ENCODE measurements at places on chromosomes 2 and 18.

GRCh38 chr2:240435457-240435947 lies at the start of gene GPC1:
GPC1 (plus strand) TSS chr2:240435663; CDS start chr2:240435919, 256 bp downstream.
- peaks cover 13% of the 10 kb centered on the region for H3K4me1 ChIP-seq
- peak within 1 kb of the TSS; percentile 91 for H3K27ac ChIP-seq
- H3K27me3 ChIP-seq = no peaks in the 10 kb centered on the region
- H3K4me3 ChIP-seq = peak within 1 kb of the TSS; percentile 73
- no peaks in the 10 kb centered on the region for H3K36me3 ChIP-seq

DNA sequence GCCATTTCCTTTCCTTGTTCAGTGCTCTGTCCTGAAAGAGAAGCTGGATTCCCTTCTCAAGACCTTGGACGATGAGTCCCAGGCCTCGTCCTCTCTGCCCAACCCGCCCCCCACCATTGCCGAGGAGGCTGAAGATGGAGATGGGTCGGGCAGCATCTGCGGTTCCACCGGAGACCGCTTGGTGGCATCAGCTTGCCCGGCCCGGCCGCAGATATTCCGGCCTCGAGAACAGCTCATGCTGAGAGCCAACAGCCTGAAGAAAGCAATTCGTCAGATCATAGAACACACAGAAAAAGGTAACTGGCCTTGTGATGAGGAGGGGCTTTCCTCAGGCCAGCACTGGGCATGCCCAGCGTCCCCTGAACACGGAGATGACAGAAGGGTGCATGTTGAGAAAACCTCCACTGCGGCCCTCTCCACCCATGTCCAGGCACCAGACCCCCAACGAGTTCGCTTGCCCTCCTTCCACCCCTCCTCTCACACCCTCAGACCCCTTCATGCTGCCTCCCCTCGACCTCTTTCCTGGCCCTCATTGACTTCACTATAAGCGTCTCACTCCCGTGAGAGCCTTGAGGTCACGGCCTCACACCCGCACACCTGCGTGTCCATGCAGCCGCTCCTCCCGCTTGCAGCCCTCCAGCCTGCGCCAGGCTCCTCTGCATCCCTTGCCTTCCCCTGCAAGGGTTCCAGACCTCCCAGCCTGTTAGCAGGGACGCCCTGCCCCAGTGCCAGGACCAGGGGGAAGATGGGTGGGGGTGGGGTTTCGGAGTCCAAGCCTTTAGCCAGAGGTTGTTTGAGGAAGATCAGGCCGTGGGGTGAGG lies 95.0 kb downstream of the DGKD start:
- H3K36me3 ChIP-seq = peaks cover 6% of the 10 kb centered on the region
- no peaks in the 10 kb centered on the region for H3K4me1 ChIP-seq
- H3K4me3 ChIP-seq = no peak overlapping the region
- no peaks in the 10 kb centered on the region for H3K27me3 ChIP-seq

- H3K27me3 ChIP-seq = no peaks in the 10 kb centered on the region
- H3K36me3 ChIP-seq = no peaks in the 10 kb centered on the region
- H3K4me3 ChIP-seq = no peak overlapping the region
Measured at GRCh38 chr2:151334082-151334815, 23.1 kb upstream of the TNFAIP6 start.

DNA sequence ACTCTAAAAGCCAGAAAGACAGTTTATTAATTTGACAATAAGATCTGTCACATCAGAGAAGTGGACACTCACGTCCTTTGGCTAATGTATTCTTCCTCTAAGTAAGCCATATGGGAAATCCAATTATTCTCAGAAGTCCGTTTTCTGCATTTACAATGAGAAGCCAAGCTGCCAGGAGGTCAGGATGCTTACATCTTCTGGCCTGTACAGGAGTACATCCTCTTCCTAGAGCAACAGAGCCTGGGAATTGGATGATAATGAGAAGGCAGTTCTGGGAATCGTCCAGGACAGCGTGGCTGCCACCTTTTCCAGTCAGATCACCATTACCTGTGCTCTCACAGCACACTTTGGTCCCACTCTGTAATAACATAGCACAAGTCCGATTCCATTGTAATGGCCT lies 5.2 kb downstream of the RAPGEF4 start:
- DNase-seq = no peak
- no peak overlapping the region for H3K4me3 ChIP-seq
- H3K4me1 ChIP-seq = peaks cover 3% of the 10 kb centered on the region
- H3K36me3 ChIP-seq = no peaks in the 10 kb centered on the region

DNA sequence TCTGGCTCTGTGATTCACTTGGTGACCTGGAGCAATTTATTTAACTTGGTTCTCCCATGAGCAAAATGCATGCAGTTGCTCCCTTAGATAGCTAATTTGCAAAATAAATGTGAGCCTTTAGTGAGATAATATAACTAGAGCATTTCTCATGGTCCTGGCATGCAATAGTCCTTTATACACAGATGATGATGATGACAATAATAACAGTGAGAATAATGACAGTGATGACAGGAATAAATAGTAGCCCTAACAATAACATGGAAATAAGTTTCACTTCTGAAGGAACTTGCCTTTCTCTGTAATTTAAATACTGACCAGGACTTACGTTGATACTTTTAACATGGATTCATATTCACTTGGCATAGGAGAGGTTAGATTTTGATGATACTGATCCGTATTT lies 49.2 kb downstream of the LPIN1 start:
- no peaks in the 10 kb centered on the region for H3K4me1 ChIP-seq
- H3K27me3 ChIP-seq = no peaks in the 10 kb centered on the region
- DNase-seq = no peak
- H3K27ac ChIP-seq = no peak overlapping the region
- H3K36me3 ChIP-seq = no peaks in the 10 kb centered on the region
- no peak overlapping the region for H3K4me3 ChIP-seq

GRCh38 chr2:24821433-24821891 lies 28.2 kb downstream of the CENPO start:
- no peak for DNase-seq
- peaks cover 3% of the 10 kb centered on the region for H3K36me3 ChIP-seq
- no peak overlapping the region for H3K27ac ChIP-seq
- no peaks in the 10 kb centered on the region for H3K4me1 ChIP-seq

DNA sequence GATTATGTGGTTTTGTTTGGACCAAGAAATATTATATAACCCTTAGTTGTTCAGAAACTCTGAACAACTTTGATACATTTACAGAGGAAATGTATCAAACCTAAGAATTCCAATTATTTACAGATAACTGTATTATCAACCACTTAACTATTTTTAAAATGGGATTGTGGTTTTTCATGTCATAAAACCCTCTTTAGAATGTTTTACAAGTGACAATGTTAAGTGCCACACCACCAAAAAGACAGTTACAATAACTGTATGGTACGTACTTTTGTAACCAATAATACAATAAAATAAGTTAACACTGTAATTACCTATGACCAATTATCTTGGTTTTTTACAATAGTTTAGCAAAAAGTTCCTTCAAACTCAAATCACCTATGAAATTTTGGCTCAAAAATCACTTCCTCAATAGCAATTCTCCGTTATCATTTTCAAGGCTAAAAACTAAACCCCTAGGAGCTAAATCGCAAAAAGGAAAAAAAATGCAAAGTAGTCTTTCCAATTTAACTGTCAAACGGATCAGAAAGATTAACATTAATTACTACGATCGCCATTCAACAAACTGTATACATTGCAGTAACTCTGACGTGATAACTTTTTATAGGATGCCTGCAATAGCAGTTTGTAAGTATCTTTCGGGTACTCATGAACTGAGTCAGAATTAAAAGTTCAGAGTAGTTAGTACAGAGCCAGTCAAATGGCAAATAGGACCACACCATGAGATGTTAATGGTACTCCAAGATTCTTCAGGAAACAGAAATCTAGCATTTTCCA lies 1.5 kb downstream of the ROCK1 start:
- H3K4me3 ChIP-seq = peak overlapping the region; percentile 88
- DNase-seq = no peak
- no peaks in the 10 kb centered on the region for H3K27me3 ChIP-seq
- no peaks in the 10 kb centered on the region for H3K36me3 ChIP-seq
- H3K27ac ChIP-seq = peak overlapping the region; percentile 94

GRCh38 chr2:207805566-207806226 lies 36.0 kb upstream of the FZD5 start:
- H3K27me3 ChIP-seq = no peaks in the 10 kb centered on the region
- no peak overlapping the region for H3K27ac ChIP-seq
- no peaks in the 10 kb centered on the region for H3K4me1 ChIP-seq
- H3K36me3 ChIP-seq = no peaks in the 10 kb centered on the region
- no peak overlapping the region for H3K4me3 ChIP-seq

DNA sequence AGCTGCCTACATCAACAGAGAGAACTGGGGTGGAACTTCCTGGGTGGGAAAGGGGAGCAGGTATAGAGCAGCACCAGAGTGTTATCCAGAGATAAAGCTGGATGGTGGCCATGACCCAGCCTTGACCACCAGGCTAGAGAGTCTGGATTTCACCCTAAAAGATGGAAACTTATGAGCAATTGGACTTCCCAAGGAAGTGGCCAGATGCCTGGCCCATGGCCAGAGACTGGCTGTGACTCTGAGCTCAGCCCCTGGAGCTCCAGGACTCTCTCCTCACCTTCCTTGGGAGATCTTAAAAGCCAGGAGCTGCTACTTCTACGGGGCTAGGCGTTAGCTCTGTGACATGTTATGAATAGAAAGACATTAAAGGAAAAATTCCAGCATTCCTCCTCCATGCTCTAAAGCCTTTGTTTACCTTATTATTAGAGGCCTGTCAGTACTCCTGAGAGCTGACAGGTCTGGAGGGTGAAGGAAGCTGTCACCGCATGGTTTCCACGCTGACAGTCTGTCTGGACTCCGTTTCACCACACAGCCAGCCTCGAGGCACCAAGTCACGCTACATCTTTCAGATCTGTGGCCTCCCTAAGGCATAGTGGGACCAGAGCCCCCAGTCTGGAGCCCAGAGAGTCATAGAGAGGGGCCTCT lies 260.0 kb upstream of the SIX2 start:
- H3K36me3 ChIP-seq = no peaks in the 10 kb centered on the region
- no peak overlapping the region for H3K27ac ChIP-seq
- peaks cover 2% of the 10 kb centered on the region for H3K27me3 ChIP-seq
- no peaks in the 10 kb centered on the region for H3K4me1 ChIP-seq

All from breast epithelium (tissue), 4 donors.